ENCODE measurements at places on chromosomes 7 and 10. TPM values are rescaled to one million over a fixed set of nuclear protein-coding genes. Genes with fewer than 3 reads are reported as not detected.

The WASHC2A gene
- total RNA-seq, result 14.3 TPM

GRCh38 chr10:22761569-22762220, 47.3 kb upstream of the PIP4K2A start:
- DNase-seq, result no peak

The PON1 gene
- not detected for total RNA-seq

GRCh38 chr7:135901585-135902540, 75.3 kb downstream of the MTPN start:
- no peak for DNase-seq

DNA sequence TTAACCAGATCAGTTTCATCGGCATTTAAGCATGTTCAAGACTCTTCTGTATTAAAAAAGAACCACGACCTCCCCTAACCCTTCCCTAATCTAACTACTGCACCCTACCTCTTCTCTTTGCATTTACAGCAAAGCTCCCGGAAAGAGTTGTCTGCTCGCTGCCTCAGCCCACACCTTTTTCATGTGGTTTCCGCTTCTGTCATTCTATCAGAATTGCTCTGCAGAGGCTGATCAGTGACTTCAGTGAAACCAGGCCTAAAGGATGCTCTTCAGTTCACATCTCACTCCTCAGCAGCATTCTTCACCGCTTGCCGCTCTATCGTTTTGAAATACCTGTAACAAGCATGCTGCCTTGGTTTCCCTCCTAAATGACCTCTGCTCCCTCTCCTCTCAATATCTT, 160.9 kb downstream of the SDK1 start:
- DNase-seq, result no peak

The KCTD7 gene
- 18.9 TPM for total RNA-seq

The CLRN3 gene
- not detected for total RNA-seq

GRCh38 chr7:40003597-40003996, 53.5 kb downstream of the CDK13 start:
- DNase-seq, result no peak

DNA sequence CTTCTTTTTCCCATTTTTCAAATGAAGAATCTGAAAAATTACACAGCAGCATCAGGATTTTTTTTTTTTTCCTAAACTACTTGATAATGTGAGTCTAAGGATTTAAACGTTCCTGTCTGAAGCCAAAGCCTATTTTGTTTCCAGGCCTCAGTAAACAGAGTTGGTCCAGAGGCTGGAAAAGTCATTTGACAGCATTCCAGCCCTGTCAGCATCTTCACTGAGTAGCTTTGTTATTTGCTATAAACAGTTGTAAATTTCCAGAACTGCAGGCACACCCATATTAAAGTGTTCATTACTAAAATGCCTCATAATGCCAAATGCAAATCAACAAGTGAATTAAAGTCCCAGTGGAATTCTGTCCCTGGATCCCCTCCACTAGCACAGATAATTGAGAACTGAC, 35.5 kb upstream of the KMT2E start:
- DNase-seq, result peak; percentile 30

DNA sequence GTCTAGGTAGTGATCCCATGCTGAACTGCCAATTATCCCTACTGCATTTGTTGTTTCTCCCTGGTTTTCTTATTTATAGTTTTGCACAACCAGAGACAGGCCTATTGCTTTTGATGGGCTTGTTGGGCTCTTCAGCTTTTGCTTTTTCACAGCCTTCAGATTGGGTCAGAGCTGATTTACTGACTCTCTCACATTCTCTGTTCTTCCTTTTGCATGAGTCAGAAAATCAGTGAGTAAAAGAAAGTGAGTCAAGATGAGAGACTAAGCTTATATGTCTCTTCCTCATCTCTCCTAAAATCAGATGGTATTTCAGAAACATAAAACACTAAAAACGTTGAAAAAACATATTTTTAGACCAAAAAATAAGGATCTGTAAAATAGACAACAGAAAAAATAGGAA, 1135.4 kb downstream of the XPNPEP1 start:
- DNase-seq, result no peak

- DNase-seq, result no peak
Measured at GRCh38 chr7:118312966-118313365, 88.5 kb downstream of the ANKRD7 start.

The ZNF239 gene
- total RNA-seq, result 6.2 TPM

DNA sequence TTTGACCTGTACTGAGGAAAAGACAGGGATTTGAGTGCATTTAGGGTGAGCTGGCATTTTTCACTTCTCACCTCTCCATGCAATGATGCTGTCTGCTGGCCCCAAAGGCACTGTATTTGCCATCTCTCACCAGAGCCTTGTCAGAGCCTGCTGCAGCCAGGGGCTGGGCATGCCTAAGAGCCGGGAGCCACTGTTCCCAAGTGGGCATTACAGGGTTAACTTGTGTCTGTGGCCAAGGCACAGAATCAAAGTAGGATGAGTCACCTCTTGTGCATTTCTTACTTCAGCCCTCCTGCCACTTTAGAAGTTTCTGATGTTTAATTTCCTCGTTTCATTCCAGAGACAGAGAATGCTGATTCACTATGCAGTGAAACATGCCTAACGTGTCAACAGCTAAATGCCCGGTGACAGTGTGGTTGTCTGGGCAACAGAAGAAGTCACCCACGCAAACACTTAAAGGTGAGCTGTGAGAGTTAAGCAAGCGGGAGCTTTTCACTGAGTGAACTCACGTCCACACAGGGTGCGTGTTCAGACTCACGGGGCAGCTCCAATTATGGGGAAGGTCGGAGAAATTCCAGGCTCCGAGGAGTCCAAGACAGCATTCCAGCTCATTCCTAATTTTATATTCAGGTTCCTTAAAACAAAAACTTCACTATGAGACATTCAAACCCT, 57.1 kb upstream of the IGFBP3 start:
- DNase-seq, result peak; percentile 55

GRCh38 chr10:133087679-133088178, at the start of gene ADGRA1:
ADGRA1 (plus strand) TSS chr10:133087924; CDS start chr10:133088910, 986 bp downstream.
- DNase-seq, result no peak

- no peak for DNase-seq
Measured at GRCh38 chr7:153406486-153406872, 645.7 kb upstream of the DPP6 start.

The PAPOLB gene
- 1.6 TPM for total RNA-seq

GRCh38 chr7:41133690-41134299, 569.1 kb downstream of the INHBA start:
- DNase-seq, result no peak

DNA sequence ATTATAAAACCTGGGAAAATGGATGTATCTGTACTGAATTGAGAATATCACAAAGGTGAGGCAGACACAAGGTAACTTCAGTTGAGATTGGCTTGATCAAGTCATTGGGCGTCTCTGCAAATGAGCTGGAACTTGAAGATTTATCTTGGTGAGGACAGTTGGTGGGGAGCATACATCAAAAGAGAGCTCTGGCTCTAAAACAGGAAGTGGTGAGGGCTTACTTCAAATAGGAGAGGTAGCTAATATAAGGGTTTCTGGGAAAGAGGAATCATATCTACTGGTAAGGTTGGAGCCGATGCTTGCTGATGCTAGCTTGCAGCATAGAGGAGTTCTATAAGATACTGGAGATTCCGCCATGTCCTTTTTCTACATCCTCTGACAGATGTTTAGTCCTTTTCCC, 39.9 kb upstream of the FGL2 start:
- no peak for DNase-seq

GRCh38 chr7:107661081-107661864, 645 bp downstream of the SLC26A4 start:
- DNase-seq, result peak; percentile 37

- DNase-seq, result no peak
Measured at GRCh38 chr7:44637788-44638594, 31.6 kb downstream of the OGDH start.

DNA sequence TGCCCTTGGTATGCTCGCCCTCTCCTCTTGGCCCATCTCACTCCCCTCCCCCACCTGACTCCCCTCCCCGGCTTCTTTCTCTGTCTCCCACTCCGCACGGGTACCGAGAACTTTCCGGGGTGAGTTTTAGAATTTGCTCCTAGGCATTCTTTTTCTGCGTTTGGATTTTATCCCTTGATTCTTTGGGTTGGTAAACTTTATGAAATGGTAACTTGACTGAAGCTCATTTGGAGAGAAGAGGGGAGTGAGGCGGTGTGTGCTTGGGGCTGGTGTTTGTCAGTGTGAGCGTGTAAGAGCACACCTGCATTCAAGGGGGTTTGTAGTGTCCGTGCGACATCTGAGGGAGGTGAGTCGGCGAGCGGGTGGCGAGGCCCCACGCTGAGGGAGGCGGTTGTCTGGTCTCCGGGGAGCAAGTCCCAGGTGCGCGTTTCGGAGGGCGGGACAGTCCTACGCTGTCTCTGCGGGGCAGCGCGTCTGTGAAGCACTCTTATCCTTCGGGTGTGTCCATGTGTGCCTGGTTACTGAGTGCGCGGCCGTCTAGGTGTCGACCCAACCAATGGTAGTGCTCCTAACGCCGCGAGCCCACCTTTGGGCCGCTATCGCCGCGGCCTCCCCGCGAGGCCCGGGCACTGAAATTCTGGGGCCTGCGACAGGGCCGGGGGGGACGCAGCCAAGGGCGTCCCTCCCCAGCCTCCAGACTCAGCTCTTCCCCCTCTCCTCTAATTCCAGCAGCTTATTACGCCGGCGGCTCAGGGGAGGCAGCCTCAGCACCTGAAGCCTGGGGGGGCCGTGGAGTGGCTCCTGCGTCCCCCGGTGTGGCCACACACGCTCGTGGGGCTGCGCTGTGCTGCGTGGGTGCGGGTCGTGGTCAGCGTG, 2.6 kb upstream of the ZNF503 start:
- peak; percentile 29 for DNase-seq

DNA sequence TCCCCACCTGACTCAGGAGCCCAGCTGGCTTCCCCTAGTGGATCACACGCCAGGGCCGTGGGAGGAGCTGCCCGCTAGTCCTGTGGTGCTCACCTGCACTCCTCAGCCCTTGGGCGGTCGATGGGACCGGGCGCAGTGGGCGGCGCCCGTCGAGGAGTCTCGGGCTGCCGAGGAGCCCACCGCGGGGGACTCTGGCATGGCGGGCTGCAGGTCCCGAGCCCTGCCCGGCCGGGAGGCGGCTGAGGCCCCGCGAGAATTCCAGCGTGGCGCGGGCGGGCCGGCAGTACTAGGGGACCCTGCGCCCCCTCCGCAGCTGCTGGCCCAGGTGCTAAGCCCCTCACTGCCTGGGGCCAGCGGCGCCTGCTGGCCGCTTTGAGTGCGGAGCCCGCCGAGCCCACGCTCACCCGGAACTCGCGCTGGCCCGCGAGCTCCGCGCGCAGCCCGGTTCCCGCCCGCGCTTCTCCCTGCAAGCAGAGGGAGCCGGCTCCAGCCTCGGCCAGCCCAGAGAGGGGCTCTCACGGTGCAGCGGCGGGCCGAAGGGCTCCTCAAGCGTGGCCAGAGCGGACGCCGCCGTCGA, 367.9 kb downstream of the TYW1 start:
- DNase-seq, result no peak

The UNCX gene
- total RNA-seq, result not detected

- no peak for DNase-seq
Measured at GRCh38 chr10:38050212-38050611, 39.7 kb downstream of the ZNF33A start.

DNA sequence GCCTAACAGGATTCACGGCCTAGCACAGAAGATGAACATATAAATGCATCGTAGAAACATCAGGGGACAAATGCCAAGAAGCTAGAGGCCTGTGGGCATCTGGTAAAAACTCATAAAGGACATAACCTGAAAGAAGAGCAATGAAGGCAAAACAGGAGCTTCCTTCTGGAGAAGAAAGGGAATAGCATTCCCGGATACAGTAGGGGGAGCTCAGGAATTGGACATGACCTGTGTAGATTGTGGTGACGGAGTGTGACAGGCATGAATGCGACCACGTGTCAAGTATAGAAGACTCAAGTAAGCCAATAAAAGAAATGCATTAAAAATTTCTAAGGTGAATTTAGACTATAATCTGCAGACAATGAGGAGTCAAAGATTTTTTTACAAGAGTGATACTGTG, 270.1 kb downstream of the AGMO start:
- no peak for DNase-seq

The CHN2 gene
- 21.2 TPM for total RNA-seq

DNA sequence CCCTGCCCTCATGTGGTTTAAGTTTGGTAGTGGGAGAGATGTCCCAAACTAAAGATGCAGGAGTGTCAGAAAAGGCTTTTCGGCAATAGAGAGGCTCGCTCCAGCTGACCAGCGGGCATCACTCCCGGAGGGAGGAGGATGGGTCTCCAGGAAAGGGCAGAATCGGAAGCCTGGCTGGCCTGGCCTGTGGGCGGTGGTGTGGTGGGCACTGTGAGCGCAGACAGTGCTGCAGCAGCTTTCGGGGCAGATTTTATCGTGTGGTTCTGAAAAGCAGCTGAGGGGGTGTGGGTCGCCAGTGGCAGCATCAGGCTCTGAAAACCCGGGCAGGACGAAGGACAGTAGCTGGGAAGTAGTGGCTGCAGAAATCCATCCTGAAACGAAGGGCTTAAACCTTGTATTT, 12.8 kb downstream of the BNIP3 start:
- no peak for DNase-seq

GRCh38 chr10:1486841-1487687, 250.3 kb downstream of the ADARB2 start:
- DNase-seq, result no peak

DNA sequence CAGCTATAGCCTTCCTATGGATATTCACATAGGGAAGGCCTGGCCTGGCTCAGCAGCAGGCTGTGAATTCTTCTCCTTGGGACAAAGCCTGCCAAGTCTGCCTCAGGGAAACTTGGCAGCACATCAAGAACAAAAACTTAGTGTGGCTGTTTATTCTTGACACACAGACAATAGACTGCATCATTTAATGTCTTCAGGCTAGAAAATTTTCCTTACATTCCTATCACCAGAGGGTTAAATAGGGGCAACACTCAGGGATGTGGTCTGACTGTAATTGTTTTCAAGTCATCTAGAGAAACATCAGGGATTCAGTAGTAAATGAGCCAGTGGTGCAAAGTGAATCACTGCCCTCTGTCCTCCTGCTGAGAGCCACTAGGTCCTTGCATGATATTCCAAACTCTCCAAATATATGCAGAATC, 137.3 kb downstream of the SEMA3C start:
- peak; percentile 33 for DNase-seq

GRCh38 chr10:12852687-12853086, 148.8 kb downstream of the CCDC3 start:
- no peak for DNase-seq
